Activated CD8-positive, alpha-beta memory T cell treated with anti-CD3 and anti-CD28 coated beads for 1 hour (primary cell): ENCODE measurements at places on chromosomes 11 and 22.

GRCh38 chr11:1479678-1480118 lies 6.9 kb downstream of the MOB2 start:
- no peak for DNase-seq

DNA sequence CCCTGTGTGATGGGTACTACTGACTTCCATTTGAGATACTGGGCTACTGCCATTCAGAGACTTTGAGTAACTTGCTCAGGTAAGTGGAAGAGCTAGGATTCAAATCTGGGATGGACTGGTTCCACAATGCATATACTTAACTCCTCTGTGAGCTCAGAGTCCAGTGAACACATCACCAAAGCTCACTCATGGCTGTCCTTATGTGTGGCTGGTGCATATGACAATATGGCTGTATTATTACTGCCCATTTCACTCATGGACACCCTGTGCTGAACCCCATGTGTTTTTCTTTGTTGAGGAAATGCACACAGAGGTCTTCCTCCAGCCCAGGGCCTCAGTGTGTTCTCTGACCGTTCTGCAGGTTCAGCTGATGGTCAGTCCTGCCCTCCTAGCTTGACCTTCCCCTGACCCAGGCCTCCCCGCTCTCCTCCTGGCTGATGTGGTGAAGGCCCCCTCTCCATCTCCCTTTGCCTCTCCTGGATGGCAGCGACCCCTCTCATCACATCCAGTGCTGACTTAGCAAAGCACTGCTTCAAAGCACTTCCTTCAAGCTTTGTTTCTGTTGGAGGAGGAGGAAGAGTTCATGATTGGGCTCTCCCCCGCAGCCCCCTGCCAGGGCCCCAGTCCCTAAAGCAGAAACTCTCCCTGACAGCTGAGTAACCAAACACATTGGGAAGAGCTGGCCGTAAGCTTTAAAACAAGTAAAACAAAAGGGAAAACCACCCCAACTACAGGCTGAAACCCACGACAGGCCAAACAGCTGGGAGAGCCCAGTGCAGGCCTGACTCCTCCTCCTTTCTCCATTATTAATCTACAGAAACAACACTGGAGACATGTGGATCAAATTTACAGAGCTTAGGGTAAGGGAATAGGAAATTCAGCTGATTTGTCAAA lies 101.2 kb downstream of the NAT10 start:
- no peak for DNase-seq

GRCh38 chr11:1298695-1299492 lies 10.5 kb downstream of the TOLLIP start:
- DNase-seq = no peak

DNA sequence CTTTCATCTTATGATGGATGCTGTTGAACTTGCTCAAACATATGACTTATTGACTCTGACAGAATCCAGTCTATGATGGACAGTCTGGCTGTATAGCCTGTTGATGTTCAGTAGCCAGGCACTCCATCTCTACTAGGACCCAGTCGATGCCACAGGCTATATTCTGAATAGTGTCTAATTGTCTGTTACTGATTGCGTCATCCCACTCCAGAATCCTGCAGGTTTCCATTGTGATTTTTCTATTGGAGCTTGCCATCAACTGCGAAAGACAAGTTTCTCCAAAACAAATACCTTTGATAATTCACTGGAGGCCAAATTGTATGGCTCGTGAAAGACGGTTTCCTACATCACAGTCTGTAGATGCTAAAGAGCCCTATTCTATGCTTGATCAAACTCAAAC lies 481.7 kb upstream of the CHORDC1 start:
- DNase-seq = no peak

GRCh38 chr11:100592619-100593260 lies 94.3 kb upstream of the ARHGAP42 start:
- DNase-seq = no peak

DNA sequence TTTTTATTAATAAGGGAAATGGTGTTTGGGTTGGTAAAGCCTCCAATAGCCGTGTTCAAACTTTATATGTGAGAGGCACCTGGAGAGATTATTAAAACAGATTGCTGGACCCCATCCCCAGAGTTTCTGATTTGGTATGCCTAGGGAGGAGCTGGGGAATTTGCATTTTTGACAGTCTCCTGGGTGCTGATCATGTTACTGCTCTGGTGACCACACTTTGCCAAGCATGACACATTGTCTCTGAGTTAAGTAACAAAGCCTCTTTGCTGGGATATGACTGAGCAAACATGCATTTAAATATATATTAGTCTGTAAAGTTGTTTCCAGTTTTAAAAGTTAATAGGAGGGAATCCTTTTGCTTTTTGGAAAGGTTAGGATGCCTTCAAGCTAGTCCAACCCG lies 140.4 kb downstream of the NAV2 start:
- DNase-seq = no peak

GRCh38 chr11:1354125-1354938 lies 35.4 kb upstream of the BRSK2 start:
- no peak for DNase-seq

GRCh38 chr22:36355362-36355761 lies 32.4 kb downstream of the MYH9 start:
- no peak for DNase-seq

DNA sequence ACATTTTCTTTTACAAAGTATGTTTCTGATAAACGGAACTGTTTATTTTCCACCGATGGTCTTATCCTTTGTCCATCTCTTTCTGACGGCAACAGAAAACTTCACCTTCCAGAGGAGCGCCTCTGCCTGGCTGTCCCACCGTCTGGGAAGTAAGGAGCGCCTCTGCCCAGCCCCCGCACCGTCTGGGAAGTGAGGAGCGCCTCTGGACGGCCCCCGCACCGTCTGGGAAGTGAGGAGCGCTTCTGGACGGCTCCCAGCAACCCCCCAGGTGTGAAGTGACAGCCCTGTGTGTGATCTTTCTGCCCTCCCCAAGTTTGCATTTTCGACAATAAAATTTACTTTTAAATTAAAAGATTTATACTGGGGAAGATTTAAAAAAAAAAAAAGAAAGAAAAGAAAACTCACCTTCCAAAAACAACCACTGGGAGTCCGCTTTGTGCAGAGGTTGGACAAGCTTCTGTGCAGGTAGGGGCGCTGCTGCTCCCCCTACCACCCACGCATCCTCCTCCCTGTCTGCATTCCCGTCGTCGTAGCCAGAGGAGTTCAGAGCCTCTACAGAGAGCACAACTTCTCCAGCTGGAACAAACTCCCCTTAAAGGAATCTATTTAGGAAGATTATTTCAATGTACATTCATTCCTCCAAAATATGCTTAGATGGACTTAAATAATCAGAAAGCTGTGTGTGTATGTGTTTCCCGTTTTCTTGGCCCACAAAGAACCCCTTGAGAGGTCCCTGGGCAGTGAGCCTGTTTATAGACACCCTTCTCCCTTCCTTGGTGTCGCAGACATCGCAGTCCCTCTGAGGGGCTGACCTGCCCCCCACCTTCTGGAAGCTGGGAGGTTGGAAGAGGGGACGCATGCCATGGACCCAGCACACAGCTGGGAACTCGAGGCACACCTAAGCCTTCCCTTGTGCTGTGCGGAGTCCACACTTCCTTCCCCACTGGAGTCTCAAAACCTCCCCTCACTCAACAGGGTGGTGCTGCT lies 849 bp upstream of the APOBEC3B start:
- DNase-seq = no peak

DNA sequence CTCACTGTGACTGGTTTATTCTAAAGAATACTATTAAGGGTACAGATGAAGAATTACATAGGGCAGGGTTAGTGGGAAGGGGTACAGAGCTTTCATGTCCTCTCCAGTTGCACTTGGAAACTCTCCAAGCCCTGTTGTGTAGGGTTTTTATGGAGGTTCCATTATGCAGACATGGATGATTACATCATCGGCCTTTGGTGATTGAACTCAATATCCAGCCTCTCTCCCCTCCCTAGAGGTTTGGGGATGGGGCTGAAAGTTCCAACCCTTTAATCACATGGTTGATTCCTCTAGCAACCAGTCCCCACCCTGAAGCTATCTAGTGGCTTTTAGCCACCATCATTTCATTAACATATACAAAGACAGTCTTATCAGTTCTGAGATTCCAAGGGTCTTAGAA lies 472.6 kb downstream of the BUD13 start:
- DNase-seq = no peak

DNA sequence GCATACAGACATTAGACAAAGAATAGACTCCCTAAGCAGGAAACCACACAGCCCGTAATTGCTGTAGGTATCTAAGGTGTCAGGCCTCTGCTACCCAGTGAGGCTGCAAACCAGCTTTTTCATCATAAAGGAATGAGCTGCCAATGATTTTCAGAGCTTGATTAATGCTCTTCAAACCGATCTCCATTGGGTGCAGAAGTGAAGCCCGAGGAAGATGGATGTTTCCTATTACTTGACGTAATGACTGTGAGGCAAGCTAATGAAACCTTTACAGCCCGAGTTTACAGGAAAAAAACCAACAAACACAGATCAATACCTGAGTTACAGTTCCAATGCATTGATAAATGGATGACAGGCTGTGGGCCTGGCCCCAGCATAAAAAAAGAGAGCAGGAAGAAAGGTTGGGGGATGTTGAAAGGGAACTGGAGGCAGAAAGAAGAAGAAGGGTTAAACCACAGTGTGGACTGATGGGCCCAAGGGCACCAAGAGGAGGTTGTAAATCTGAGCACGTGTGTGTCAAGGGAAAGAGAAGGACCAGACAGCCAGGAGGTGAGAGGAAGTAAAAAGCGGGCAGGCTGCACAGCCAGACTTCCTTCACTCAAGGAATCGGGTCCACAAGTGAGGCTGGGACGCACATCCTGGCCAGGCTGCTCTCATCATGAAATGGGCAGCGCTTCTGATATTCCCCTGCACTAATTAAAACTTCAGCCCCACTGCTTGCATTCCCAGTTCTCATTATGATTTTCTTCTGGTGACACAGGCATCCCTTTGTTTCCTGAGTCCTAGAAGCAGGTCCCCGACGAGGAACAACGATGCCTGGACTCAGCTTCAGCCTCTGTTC lies 70.6 kb upstream of the NTM start:
- no peak for DNase-seq

GRCh38 chr11:12682737-12683500 lies 8.7 kb downstream of the TEAD1 start:
- DNase-seq = no peak

GRCh38 chr11:41720761-41721160 lies 261.3 kb upstream of the LRRC4C start:
- DNase-seq = no peak

DNA sequence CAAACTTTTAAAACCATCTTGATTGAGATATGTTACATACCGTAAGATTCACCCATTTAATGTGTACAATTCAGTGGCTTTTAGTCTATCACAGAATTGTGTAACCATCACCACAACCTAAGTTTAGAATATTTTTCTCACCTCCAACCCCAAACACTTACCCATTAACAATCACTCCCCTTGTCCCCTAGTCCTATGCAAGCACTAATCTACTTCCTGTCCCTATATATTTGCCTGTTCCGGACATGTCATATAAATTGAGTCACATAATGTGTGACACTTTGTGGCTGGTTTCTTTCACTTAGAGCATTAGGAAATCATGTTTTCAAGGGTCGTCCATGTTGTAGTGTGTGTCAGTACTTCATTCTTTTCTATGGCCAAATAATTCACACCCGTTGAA lies 38.8 kb downstream of the RASSF10 start:
- DNase-seq = no peak

- DNase-seq = no peak
Observed at GRCh38 chr11:124868331-124869274, 3.4 kb downstream of the ROBO3 start.

DNA sequence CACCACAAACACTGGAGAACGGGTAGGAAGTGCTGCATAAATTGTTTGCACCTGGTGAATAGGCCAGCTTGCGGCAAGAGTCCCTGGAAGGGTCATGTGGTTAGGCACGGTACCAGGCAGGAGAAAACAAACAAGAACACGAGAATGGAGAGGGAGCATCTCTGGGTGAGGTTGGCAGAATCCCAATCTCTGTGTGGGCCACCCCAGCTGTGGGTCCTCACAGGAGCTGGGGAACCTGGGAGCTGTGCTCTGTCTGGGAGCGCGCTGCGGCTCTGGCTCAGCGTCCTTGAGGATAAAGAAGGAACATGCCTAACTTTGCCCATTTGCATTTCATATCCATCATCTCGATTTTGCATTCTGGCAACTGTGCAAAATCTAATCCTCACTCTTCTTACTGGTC lies 46.1 kb upstream of the JAM3 start:
- DNase-seq = no peak

DNA sequence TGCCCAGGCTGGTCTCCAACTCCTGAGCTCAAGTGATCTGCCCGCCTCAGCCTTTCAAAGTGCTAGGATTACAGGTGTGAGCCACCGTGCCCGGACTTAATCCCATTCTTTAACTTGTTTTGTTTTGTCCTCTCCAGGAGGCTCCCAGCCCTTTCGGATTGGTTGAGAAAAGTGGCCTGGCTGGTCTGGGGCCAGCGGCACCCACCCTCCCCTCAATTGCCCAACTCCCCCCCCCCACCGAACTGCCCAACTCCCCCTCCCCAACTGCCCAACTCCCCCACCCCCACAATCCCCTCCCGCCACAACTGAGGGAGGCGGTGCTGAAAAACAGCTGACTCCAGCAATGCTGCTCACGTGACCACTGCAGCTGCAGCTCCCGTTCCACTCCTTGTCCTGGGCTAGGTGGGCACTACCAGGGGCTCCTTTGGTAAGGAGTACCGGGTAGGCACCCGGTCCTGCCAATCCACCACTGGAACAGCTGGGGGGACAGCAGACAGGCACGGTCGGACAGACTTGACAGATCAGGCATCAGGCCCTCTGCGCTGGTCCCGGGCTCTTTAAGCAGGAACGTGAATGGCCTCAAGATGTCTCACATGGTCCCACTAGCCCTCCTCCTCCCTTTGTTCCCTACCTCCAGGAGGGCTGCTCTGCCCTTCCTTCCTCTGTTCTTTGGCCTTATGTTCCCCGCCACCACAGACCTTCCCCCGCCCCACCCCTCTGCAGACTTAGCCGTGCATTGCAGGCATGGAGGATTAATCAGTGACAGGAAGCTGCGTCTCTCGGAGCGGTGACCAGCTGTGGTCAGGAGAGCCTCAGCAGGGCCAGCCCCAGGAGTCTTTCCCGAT lies at the start of gene TCN2:
TCN2 (plus strand) TSS at position 720 of the 845 bp plus-strand sequence. CDS start 158 bp downstream, outside the sequence.
- DNase-seq = no peak

DNA sequence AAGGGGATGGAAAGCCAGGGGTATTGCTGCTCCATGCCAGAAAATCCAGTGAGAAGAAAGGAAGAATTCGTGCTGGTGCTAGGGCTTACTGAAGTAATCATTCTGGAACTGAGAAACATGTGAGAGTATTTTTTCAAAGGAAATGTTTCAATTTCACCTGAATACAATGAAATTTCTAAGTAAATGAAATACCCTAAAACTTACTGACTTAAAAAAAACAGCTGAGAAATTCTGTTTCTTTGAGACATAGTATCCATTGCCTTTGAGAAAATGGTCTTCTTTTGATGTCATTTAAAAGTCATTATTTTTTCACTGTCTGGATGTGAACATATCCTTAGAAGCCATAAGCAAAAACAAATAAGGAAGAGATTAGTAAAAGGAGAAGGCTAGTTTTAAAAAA lies at the start of gene OR51V1:
OR51V1 (minus strand) TSS at position 101 of the 400 bp plus-strand sequence; CDS start at position 101, 0 bp downstream.
- DNase-seq = no peak

DNA sequence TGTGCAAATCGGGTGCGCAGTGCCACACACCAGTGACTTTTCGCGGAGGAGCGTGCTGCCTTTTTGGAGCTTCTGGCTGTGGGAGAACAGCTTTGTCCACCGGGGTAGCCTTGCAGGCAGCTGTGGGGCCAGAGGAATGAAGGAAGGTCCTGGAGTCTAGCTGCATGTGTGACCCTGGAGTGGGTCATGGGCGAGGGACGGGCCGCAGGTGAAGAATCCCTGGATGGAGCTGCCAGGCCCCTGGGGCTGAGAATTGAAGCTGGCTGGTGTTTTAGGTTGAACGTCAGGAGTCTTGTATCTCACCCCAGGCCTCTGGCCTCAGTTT lies 8.6 kb downstream of the CCND1 start:
- DNase-seq = no peak
